ENCODE measurements at places on chromosomes 4 and X.

- DNase-seq, result no peak
Observed at GRCh38 chrX:87900320-87900908, 382.8 kb downstream of the KLHL4 start.

GRCh38 chr4:127708985-127709384 is 21.2 kb upstream of the SLC25A31 start:
- DNase-seq, result no peak

- DNase-seq, result no peak
Observed at GRCh38 chr4:154738426-154738825, 5.4 kb upstream of the LRAT start.

DNA sequence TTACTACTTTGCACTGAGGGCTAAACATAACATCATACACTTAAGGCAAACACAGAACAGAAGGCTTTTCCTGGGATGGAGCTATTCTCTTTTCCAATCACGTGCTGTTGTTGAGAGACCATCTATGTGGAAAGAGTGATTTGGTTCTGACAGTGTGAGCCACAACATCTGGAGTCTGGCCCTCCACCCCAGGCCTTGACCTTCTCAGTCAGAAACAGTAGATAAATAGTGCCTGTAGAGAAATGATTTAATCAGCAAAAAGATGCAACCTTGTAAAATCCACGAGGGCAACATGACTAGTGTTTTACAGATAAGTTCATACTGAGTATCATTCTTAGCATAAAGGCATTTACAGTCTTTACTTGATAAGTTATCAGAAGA is 10.8 kb upstream of the SFRP2 start:
- DNase-seq, result no peak

DNA sequence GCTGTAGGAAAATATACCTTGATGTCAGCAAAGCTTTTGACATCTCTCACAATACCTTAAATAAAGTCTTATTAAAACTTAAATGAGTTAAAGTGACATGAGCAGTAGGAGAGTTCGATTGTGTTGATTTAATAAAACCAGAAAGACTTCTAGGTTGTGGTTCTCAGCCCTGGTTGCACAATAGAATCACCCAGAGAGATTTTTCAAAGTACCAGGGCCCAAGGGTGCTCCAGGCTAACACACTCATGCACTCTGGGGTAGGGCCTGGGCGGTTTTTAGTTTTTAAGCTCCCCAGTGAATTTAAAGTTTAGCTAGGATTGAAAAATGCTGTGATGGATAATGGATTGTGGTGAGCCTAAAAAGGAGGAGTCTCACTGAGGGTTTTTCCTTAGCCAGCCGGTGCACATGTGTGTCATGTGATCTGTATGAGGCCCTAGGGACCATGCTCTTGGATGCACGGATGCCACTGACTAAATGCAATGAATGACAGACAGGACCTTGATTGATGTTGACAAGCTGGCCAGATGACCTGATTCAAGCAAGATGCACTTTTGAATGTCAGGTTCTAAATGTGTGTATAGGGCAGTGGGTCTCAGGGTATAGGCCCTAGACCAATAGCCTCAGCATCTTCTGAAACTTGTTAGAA is 185.0 kb downstream of the PTTG2 start:
- DNase-seq, result no peak

DNA sequence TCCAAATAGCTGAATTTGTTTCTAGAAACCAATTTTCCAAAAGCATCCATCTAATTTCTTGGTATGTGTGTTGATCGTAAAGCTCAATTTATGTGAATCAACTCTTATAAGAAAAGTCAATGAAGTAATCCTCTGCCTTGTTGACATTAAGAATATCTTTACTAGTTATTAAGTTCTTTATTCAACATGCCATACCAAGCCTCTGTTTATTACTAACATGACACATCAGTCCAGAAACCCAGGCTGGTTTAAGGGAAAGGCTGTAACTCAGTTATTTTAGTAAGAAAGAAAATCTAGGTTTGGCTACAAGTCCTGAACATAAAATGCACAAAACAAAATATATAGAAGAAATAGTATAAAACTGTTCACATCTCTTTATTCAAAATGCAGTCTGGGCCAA is 48.0 kb downstream of the KLHL34 start:
- no peak for DNase-seq

Data from activated gamma-delta T cell (primary cell).